ENCODE measurements at places on chromosomes 4 and X.

GRCh38 chr4:40514497-40514951, 115.1 kb downstream of the RBM47 start:
- DNase-seq, result no peak

DNA sequence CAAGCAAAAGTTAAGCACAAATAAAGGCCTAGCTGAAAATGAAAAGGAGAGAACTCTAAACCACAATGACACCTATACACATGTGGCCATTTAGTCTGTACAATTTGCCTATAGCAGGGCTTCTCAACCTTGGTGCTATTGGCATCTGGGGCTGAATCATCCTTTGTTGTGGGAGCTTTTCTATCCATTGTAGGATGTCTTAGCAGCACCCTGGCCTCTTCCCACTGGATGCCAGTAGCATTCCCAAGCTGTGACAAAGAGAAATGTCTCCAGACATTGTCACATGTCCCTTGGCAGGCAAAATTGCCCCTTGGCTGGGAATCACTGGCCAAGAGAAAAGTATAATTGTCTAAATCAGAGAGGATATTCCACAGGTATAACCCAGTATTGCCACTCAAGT, 13.5 kb upstream of the PRPS2 start:
- no peak for DNase-seq

DNA sequence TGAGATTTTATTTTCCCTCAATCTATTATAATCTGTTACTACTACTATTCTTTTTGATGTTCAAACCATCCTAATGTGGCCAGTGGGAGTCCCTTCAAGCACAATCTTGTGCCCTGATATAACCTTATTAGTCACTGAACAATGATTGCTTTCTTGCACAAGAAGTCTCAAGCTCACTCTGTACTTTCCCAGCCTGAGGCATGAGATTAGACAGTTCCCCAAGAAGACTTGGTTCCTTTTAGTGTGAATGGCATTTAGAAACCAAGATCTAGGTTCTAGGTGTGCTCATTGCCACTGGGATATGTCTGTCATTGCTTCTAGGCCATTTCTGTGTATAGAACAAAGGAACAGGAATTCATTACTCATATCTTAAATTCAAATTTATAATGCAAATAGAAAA, 28.0 kb upstream of the RBM41 start:
- DNase-seq, result no peak

- DNase-seq, result no peak
Observed at GRCh38 chr4:168853770-168854169, 156.3 kb downstream of the CBR4 start.

GRCh38 chr4:8015512-8015911, 75.9 kb upstream of the AFAP1 start:
- DNase-seq, result no peak

DNA sequence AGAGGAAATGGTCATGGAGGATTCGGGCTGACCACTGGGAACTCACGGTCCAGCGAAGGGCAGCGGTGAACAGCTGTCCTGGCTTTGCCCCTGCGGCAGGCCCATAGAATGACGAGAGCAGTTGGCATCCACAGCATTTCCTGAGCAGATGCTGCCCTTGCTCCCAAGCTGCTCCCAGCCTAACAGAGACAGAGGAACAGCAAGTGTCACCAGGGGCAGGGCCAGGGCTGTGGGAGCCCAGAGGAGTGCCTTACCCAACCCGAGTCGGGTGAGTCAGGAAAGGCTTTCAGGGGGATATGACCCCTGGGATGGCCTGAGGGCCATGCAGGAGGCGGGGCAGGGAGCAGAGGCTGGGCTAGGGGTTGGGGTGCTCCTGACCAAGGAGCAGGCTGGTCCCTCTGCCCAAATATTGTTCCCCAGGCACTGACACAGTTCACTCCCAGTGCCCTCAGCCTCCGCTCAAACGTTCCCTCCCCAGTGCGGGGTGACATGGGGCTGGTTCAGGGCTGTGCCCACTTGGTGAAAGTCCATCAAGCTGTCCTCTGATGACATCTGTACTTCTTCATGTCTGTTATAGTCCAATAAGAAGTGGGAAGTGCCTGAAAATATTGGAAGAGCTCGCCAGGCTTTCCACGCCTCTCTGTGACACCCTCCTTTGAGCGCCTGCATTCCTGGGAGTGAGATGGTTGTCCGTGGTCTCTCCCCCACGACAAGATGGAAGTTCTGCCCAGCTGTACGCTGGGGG, 64.7 kb upstream of the GPR78 start:
- DNase-seq, result no peak

DNA sequence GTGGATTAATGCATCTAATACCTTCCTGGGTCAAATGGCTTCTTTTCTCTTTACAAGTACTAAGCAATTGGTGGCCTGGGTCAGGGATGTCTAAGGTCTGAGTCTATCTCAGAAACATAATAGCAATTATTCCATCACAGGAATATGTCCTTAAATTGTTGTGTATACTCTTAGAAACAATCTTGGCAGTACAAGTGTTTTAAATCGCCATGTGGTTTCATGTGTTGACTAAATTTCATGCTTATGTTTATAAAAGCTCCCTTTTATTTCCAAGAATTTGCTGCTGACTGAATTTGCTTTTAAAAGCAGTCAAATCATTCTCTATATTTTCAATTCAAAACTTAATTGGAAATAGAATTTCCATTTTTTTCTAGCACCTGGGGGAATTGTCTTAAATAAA, 125.3 kb upstream of the PACRGL start:
- no peak for DNase-seq

- no peak for DNase-seq
Observed at GRCh38 chrX:72526534-72527508, 45.8 kb downstream of the HDAC8 start.

DNA sequence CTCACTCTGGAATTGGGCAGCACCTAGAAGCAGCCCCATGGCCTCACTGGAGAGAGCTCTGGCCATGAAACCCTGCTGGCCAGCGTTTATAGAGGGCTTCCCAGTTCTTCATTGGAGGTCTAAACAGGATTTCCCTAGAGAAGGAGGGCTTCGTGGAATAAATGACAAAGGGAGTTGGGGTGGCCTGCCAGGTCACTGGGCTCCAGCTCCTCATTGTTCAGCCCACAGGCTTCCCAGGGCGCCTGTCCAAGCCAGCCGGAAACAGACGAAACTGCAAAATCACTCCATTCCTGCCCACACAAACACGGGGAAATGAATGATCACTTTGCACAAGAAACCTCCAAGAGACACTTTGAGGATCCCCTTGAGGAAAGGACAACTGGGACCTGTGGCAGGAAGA, 189.7 kb downstream of the TSPAN5 start:
- DNase-seq, result no peak

- DNase-seq, result no peak
Observed at GRCh38 chr4:91829531-91829930, 474.2 kb upstream of the GRID2 start.

- no peak for DNase-seq
Observed at GRCh38 chr4:40038977-40039376, 17.7 kb upstream of the N4BP2 start.

GRCh38 chr4:4781936-4782707, 77.3 kb upstream of the MSX1 start:
- no peak for DNase-seq

DNA sequence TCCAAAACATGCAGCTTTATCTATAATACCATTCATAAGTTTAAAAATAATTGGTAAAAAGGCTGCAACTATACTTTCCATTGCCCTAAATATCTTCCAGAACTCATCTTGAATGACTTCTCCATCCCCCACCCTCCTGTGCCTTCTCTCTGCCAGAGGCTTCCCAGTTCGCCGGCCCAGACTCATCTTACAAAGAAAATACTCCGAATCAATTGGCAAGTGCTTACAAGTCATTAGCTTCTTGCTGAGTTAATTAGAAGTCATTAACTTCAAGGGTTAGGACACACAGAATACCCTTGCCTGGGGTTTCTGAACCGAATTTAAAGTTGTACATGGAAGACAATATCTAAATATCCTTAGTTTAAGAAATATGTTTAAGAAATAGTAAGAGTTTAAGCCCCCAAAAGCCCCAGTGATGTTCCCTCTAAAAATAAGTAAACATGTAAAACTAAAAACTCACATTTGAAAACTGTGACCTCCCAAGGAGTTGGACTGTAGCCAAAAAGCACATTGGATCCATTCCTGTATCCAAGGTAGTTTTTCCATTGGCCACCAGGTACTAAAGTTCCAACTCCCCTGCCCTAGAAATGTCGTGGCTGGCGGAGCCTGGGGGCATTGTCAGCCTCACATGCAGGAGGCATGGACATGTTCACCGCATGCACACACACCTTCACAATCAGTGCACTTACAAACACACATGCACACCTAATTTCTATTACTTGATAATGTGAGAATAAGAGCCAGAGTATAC, 535.2 kb upstream of the FAT1 start:
- no peak for DNase-seq

- no peak for DNase-seq
Observed at GRCh38 chr4:147760695-147761094, 28.8 kb downstream of the ARHGAP10 start.

- no peak for DNase-seq
Observed at GRCh38 chrX:67545036-67545821, 1.4 kb downstream of the AR start.

DNA sequence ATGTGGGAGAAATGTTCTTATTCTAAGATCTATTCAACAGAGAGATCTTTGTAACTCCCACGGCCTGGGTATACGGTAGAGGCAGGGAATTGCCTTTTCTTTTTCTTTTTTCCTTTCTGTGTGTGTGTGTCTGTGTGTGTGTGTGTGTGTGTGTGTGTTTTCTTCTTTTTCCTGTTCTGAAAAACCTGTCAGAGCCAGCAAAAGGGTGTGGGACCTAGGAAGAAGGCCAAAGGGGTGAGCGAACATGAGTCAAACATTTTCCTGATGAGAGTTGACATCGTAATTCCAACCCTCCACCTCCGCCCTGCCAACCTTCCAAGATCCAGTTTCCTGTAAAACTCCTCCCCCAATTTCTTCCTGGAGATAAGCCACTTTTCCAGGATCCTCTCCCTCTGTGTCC, 2.8 kb upstream of the CHIC2 start:
- DNase-seq, result no peak

- no peak for DNase-seq
Observed at GRCh38 chr4:23384741-23385140, 505.1 kb downstream of the PPARGC1A start.

DNA sequence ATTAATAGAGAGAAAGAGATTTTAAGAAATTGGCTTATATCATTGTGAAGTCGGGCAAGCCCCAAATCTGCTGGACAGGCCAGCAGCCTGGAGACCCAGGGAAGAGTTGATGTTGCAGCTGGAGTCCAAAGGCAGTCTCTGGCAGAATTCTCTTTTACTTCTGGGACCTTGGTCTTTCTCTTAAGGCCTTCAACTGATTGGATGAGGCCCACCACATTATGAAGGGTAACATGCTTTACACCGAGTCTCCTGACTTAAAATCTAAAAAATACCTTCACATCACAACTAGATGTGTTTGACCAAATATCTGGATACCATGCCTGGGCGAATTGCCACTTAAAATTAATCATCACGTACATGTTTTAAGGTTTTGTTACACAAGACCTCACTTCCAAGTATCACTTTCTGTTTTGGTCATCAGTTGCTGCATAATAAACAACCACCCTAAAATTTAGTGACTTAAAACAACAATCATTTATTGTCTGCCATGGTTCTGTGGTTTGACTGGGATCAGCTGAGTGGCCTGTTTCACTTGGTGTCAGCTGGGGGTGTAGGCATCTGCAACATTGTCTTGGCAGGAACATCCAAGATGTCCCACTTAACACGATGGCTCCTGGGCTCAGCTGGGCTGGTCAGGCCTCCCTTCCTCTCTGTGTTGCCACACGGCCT, 3.4 kb downstream of the CD38 start:
- no peak for DNase-seq

DNA sequence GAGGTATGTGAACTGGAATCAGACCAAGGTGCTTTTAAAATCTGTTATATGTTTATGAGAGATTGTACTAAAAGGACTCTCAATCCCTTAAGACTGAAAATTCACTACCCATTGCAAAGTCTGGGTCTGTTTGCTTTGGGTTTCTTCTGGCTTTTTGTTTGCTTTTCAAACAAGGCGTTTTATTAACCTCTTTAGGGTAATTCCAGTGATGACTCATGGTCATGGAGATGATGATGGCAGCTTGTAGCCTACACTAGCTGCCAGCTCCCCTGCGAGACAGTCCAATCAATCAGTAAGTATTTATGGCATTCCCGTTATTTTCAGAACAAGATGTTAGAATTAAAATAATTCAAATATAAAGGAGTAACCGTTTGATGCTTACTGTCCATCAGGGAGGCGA, 643.8 kb upstream of the FTHL17 start:
- DNase-seq, result no peak

GRCh38 chr4:37890801-37891259, at the start of gene TBC1D1:
TBC1D1 (plus strand) TSS chr4:37891084; CDS start chr4:37902096, 11,012 bp downstream.
- DNase-seq, result peak; percentile 64

- DNase-seq, result no peak
Observed at GRCh38 chr4:1152290-1152689, 20.1 kb downstream of the SPON2 start.

GRCh38 chrX:154372612-154373022, 1.8 kb downstream of the FLNA start:
- no peak for DNase-seq

DNA sequence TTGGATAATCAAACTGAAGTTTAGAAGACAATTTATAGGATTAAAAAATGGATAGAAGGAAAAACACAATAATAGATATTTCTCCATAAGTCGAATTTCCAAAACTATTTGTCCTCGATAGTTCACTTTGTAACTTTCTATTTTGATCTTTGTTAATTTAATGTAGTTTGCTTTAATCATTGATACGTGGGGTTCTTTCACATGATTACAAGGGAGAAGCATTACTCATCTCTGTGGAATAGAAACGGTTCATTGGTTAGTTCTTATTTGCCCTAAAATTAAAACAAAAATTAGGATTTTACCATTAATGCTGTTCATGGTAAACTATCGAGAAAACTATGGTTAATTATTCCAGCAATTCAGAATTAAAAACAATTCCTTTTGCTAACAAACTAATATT, 2.1 kb downstream of the TET2 start:
- DNase-seq, result no peak

GRCh38 chrX:106615041-106615440, 3.3 kb downstream of the RADX start:
- no peak for DNase-seq

DNA sequence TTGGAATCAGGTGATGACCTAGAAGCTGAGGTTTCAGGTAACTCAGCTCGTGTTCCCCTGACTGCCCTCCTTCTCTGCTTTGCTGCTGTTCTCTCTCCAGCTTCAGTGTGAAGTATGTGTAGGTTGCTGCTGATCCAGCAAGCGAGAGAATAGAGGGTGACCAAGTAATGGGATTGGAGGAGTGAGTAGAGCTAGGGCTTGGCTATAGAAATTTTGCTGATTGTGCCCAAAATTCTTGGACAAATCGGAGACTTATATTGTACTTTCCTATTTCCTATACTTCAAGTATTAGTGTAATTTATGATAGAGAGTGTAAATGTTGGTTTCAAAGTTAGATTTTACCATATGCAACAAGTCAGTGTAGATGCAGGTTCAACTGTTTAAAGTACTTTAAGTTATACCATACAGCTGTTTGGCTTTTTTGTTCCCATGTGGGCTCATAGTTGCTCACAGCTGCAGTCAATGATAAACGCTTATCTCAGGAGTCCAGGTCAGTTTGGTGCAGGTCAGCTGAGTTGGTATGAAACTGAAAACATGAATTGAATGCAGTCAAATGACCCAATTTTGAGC, 48.0 kb downstream of the RAPGEF2 start:
- DNase-seq, result no peak

- DNase-seq, result no peak
Observed at GRCh38 chr4:155161357-155161756, 47.1 kb upstream of the NPY2R start.

- DNase-seq, result peak; percentile 25
Observed at GRCh38 chr4:141389649-141390048, 169.0 kb downstream of the ZNF330 start.

Data from D341Med (cell line).